Amniotic stem cell (primary cell): ENCODE measurements at places on chromosomes 7 and 10.

DNA sequence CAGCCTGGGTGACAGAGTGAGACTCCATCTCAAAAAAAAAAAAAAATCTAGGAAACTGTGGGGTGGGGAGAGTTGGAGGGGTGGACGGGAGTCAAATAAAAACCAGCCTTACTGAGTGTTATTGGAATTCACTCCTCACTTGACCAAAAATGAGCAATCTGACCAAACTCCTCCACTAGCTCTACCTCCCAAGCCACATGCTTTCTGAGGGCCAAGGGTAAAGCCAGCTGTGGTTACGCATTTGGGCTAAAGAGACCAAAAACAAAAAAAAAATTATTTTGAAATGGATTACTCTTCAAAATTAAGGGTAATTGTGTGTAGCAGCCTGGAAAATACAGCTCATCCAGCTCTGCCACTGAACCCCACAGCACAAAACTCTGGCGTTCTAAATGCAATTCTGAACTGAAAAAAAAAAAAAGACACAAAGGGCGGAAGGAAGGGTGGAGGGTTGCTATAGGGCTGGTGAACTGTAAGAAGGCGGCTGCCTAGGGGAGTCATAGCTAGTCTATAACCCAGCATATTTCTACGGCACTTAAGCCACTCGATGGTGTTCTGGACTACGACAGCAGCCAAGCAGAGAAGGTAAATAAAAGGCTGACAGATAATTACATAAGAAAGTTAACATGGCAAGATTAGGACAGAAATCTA lies 7.8 kb downstream of the ELMO1 start:
- DNase-seq: no peak

GRCh38 chr7:100357131-100357561 lies 771 bp upstream of the PILRB start:
- DNase-seq: no peak

DNA sequence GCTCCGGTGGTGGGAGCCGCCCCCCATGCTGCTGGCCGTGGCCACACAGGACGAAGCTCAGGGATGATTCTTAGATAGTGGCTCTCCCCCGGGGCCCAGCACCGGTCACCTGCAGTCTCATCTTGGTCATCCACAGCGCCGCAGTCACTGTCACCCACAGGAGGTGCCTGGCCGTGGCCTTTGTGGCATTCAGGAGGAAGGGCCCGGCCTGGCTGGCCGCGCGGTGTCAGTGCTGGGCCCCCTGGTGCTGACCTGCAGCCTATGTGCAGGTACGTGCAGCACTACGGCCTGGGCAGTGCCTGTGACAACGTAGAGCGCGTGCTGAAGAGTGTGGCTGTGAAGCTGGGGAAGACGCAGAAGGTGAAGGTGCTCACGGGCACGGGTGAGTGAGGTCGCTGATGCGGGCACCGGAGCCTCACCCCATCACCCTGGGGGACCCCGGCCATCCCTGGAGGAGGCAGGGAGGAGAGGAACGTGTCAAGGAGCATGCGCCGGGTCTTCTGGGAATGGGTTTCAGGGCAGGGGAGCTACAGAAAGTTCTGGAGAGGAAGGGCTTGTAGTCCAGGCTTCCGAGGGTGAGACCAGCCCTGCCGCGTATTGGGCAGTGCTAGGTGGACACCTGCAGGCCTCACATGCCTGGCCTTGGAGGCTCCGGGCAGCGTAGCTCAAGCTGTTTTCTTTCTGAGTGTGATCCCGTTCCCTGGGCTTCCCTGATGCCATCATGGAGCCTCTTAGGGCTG lies 5.0 kb downstream of the SPRN start:
- DNase-seq: no peak

DNA sequence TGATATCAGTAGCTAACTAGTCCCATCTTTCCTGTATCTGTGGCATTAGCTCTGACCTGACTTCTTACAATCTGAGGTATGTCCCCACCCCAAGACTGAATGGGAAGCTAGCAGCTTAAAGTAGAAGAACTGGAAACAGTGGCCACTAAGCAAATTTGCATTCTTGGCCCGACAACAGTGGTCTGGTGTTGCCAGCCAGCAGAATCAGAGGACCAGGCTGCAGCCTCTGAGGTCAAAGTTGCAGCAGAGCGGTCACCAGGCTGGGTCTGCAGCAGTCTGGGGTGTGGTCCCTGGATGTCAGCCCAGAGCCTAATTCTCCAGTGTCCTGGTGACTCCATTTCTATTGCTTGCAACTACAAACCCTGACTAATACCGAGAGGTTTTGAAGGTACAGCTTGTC lies 26.3 kb downstream of the FAM107B start:
- no peak for DNase-seq

DNA sequence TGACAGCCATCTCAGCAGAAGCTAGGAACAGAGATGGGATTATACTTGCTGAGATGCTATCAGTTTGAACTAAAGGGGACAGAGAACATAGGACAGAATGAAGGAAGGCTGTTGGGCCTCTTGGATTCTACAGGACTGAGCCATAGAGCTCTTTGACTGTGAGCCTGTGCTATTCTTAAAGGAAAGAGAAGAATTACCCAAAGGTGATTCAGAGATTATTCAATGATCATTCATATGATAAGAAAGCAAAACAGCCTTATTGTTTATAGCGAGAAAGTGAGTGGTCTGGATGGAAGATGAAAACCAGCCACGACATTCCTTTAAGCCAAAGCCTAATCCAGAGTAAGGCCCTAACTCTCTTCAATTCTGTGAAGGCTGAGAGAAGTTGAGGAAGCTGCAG lies 69.7 kb upstream of the NEUROD6 start:
- DNase-seq: no peak

- no peak for DNase-seq
Observed at GRCh38 chr7:22433710-22434460, 66.1 kb downstream of the STEAP1B start.

DNA sequence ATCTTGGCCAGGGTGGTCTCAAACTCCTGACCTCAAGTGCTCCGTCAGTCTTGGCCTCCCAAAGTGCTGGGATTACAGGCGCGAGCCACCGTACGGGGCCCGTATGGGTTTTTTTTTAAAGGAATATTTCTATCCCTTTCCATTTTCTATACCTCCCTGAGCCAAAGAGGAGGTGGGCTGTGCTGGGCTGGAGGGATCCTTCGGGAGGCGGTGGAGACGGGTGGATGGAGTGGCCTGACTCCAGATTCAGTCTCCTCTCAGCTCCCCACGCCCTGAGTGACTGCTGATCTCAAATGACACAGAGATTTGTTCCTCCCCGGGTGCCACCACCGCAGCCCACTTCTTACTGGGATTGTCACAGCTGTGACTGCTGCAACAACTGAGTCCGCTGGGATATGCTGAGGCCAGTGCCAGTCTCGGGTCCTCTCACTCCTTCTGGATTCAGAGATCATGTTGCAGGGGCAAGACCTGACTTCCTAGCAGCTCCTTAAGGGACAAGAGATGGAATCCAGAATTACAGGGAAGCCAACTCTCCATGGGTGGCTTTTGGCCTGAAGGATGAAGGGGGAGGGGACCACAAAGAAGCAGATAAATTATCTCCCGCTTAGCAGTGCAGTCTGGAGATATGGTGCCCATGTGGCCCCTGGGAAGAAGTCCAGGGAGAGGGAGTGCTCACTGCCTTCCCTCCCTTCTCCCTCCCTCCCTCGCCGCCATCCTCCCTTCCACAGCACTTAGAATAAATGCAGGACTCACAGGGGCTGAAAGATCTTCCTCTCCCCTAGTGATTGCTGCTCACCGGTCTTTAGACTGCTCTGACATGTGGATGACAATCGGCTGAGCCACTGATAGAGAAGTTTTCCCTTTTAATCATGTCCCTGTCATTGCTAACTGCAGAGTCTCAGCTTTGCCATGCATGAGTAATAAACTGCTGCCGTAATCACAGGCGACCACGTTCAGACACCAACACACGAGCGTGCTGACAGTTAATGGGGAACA lies 14.3 kb downstream of the GALNT17 start:
- DNase-seq: no peak

DNA sequence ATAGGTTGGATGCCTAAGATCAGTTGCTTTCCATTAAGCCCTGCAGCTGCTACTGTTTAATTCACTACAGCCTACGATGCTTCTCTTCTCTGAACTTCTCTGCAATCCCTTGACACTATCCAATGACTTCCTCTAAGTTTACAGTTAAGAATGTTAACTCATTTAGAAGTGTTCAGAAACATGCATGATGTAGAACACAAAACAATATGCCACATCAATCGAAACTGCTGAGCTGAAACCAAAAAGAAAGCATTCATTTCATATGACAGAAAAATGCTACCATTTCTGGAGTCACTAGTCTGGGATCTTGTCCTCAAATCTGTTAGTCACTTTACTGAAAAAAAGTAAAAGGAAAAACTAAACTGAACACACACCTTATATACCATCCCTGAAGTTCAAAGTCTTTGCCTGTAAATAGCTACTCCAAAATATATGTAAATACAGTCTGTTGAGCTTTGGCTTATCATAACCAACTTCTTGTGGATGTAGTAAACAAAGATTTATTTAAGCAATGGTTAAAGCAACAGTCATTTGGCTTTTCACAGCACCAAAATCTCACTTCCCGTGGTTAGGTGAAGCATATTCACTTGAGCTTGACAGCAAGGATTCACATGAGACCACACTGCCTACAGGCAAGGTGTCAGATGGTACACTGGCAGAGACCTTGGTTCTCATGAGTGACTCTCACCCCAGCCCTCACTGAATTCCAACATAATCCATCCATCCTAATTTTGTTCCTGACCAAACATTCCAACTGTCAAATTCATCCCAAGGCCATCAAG lies 187.0 kb downstream of the PPP1R17 start:
- DNase-seq: no peak

- no peak for DNase-seq
Observed at GRCh38 chr7:45098983-45099839, 10.4 kb upstream of the NACAD start.

DNA sequence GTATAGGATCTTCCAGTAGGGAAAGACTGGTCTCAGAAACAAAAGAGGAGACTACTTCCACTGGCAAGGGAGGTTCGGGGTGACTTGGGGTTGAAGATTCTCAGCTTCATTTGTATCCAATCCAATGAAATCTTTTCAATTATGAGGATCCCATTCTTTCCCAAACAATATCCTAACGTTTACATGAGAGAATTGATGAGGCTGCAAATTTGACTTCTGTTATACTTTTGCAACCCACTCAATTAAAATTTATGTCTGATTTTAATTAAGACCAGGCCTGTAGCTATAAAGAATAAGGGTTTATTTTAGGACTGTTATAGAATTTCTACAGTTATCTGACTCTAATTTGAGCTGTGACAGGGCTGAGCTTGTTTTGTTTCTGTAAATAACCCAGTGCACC lies 251.5 kb downstream of the ANKRD7 start:
- DNase-seq: no peak

- DNase-seq: no peak
Observed at GRCh38 chr10:71223347-71224058, 11.1 kb downstream of the UNC5B start.

DNA sequence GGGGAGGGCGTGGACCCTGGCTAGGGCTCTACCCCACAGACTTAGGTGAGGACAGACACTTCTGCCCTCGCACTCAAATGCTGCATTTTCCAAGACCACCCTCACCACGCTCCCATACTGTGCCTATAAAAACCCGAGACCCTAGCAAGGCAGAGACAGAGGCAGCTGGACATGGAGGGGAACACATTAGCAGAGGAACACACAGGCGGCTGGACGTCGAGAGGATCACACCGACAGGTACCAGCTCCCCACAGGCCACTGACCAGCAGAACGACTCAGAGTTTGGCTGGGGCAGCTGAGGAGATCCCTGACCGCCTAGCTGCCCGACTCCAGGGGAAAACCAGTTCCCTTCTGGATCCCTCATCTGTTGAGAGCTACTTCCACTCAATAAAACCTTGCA lies 338.2 kb upstream of the SMIM30 start:
- DNase-seq: no peak

- no peak for DNase-seq
Observed at GRCh38 chr10:58189269-58189668, 78.4 kb downstream of the IPMK start.

- peak; percentile 83 for DNase-seq
Observed at GRCh38 chr10:103739039-103739764, 116.2 kb downstream of the SH3PXD2A start.

- DNase-seq: no peak
Observed at GRCh38 chr10:87578842-87579401, 74.2 kb downstream of the MINPP1 start.

- DNase-seq: no peak
Observed at GRCh38 chr10:79353000-79353406, 5.7 kb downstream of the PPIF start.

DNA sequence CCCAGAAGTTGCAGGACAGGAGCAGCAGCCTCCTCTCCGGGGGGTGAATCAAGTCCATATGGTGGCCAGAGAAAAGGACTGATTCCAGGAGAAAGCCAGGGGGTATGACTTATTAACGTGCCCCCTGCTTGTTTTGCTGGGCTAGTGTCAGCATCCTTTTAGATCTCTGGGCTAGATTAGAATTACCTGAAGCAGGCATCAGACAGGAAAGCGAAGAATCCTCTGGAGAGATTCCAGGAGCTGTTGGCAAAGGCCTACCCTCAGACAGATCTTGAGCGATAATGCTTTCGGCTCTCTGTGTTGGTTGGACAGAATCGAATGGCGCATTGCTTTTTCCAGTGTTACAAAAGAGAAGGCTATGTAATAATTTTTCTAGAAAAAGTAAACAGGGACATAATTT lies 164.0 kb upstream of the GLI3 start:
- no peak for DNase-seq

DNA sequence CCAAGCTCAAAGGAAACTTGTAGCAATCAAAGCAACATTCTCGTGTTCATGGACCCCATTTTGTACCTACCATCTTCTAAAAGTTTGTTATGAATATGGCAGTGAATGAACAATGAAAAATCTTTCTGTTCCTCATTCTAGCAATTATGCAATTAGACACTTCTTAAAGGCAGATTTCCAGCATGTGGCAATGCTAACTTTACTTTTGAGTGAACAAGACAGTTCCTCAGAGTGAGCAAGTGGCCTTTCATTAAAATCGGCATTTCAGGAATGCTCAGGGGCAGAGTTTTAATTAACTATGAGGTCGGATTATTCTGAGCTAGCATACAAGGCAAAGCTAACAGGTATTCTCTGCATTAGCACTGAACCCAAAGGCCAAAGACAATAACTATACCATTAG lies 48.4 kb upstream of the NFE2L3 start:
- no peak for DNase-seq

- DNase-seq: no peak
Observed at GRCh38 chr10:123134343-123134914, 1.3 kb upstream of the HMX3 start.

DNA sequence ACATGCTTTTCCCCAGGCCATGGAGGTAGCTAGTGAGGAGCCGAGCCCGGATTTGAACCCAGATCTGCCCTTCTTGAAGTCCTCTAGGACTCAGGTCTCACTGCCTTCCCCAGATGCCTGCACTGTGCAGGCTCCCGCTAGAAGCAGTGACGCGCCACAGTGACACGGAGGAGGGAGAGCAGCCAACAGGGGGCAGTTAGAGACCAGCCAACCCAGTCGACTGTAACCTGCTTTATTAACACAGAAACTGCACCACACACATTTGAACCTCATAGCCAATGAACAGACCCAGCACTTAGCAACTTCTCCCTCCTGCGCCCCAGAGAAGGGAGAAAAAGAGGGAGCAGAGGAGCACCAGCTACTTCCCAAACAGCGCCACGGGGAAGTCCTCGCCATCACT lies 27.4 kb downstream of the PILRA start:
- no peak for DNase-seq

- DNase-seq: no peak
Observed at GRCh38 chr10:80518807-80519360, 18.8 kb upstream of the SH2D4B start.

- no peak for DNase-seq
Observed at GRCh38 chr10:114289096-114289436, 50.0 kb downstream of the VWA2 start.
